Activated T-helper 1 cell treated with anti-CD3 and anti-CD28 coated beads, Interleukin-12 subunit alpha, Interleukin-12 subunit beta, Interleukin-2, Interleukin-4 antibody, amounts not matched to agents 30 ng/mL and 10 ng/mL and 1 ng/mL, durations not matched to agents 14 hours and 24 hours and 36 hours (primary cell): ENCODE measurements at places on chromosomes 7 and 10. TPM values are rescaled to one million over a fixed set of nuclear protein-coding genes. Genes with fewer than 3 reads are reported as not detected.

DNA sequence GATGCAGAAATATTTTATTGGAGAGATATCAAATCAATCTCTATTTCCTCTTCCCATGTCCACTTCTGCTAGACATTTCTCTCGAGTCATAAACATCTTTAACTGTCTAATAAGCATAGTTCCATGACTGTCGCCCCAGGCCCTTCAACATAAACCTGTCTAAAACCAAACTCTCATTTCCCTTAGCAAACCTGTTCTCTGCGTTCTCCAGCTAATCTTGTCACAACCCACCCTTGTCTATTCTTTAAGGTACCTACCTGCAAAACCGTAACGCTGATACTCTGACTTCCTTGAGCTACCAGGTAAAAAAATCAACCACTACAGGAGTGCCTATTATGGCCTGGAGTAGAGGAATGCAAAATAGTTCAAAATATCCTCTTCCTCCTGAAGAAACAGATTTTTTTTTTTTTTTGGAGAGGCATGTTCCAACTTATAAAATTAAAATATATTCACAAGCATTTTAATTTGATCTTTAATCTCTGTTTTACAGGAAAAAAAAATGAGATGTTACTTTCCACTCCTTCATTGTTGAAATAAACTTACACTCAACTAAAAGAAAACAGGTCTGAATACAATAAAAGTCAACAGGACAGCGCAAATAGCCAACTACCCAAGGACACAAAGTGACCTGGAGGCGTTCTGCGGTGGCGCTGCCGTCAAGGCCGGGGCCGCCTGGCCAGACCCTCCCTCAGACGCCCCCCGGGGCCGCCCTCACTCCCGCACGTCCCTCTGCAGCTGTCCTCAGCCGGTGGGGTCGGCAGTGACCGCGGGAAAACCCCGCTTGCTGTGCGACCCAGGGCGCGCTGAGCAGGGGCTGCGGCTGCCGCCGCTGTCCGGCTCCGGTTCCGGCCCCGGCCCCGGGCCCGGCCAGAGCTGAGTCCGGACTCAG lies 765 bp downstream of the SLC25A40 start:
- H3K36me3 ChIP-seq, result peaks cover 47% of the 10 kb centered on the region
- H3K27ac ChIP-seq, result peak overlapping the region; percentile 19
- H3K4me1 ChIP-seq, result peaks cover 49% of the 10 kb centered on the region
- DNase-seq, result peak; percentile 14

GRCh38 chr7:95220328-95220727 lies 104.0 kb downstream of the PON1 start:
- H3K27me3 ChIP-seq, result no peaks in the 10 kb centered on the region
- no peaks in the 10 kb centered on the region for H3K4me1 ChIP-seq
- no peak for DNase-seq
- H3K36me3 ChIP-seq, result no peaks in the 10 kb centered on the region

- no peaks in the 10 kb centered on the region for H3K27me3 ChIP-seq
- no peak overlapping the region for H3K4me3 ChIP-seq
- DNase-seq, result no peak
- H3K27ac ChIP-seq, result no peak overlapping the region
- H3K36me3 ChIP-seq, result no peaks in the 10 kb centered on the region
Observed at GRCh38 chr10:120286280-120286679, 170.7 kb upstream of the PLPP4 start.

GRCh38 chr7:148919859-148920258 lies 35.8 kb upstream of the EZH2 start:
- peaks cover 37% of the 10 kb centered on the region for H3K4me1 ChIP-seq
- H3K27ac ChIP-seq, result no peak overlapping the region
- no peak overlapping the region for H3K4me3 ChIP-seq
- DNase-seq, result no peak
- peaks cover 2% of the 10 kb centered on the region for H3K27me3 ChIP-seq

DNA sequence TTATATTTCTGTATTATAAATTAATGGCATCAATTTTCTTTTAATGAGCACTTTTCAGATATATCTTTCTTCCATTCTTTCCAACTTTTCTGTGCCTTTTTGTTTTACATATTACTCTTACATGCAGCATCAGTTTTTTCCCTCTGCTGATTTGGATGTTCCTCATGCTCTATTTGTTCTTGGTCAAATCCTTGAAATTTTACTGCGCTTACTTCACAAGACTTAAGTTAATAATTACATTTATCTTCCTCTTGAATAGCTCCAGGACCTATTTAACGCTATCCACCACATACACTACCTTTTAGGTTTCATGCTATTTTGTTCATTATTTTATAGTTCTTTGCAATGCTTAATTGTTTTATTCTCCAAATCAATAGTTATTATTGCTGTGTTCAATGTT lies 97.6 kb upstream of the CTTNBP2 start:
- DNase-seq, result no peak
- H3K27me3 ChIP-seq, result no peaks in the 10 kb centered on the region
- H3K4me3 ChIP-seq, result no peak overlapping the region
- no peaks in the 10 kb centered on the region for H3K4me1 ChIP-seq

DNA sequence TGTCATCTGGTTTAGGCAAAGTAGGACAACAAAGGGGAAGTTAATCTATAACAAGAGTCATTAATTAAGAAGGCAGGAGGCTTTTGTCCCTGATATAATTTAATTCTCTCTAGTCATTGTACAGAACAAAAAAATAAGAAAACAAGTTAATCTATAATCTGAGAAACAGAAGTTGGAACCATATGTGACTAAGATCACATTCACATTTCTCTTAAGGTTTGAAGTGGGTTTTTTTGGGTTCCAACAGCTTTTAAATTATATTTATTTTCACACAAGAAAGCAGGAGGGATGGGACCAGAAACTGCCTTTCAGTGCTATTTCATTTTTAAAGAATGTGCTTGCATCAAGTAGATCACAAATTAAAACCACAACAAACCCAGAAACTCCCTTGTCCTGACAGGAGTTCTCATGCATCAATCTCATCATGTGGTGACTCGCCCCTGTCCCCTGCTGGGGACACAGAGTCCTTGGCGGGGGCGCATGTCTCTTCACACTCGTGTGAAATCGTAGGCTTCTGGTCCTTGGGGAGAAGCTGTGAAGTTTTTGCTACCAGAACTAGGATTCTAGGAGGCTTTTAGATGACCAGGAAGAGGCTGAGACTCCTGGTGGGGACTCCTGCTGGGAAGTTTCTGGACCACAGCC lies 10.1 kb upstream of the OPN4 start:
- H3K4me3 ChIP-seq, result no peak overlapping the region
- peaks cover 15% of the 10 kb centered on the region for H3K27me3 ChIP-seq
- peaks cover 11% of the 10 kb centered on the region for H3K4me1 ChIP-seq

GRCh38 chr10:63515002-63515763 lies 6.0 kb upstream of the REEP3 start:
- H3K27ac ChIP-seq, result peak overlapping the region; percentile 80
- peaks cover 19% of the 10 kb centered on the region for H3K36me3 ChIP-seq
- H3K4me3 ChIP-seq, result peak overlapping the region; percentile 24
- DNase-seq, result no peak
- no peaks in the 10 kb centered on the region for H3K27me3 ChIP-seq

The SFRP4 gene
- total RNA-seq, result not detected in 2 replicates

DNA sequence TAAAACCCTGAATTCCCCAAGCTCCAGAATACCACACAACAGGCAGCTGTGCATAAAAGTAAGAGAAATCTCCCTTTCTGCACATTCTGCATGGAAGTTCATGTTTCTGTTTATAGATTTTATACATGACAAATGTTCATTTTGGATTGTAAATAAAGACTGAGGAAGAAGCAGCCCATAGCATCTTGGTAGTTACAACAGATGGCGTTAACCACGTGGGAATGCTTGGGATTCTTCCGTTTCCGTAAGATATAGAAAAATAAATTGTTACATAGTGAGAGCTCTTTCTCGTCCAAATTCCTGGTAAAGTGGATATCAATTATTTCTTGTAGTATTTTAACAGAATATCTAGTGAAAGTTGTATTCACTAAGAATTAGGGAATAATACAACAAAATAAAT lies 1016.5 kb downstream of the GRM8 start:
- H3K4me3 ChIP-seq, result no peak overlapping the region
- no peak for DNase-seq
- no peak overlapping the region for H3K27ac ChIP-seq
- H3K27me3 ChIP-seq, result no peaks in the 10 kb centered on the region

The ADRB1 gene
- total RNA-seq, result not detected in 2 replicates

DNA sequence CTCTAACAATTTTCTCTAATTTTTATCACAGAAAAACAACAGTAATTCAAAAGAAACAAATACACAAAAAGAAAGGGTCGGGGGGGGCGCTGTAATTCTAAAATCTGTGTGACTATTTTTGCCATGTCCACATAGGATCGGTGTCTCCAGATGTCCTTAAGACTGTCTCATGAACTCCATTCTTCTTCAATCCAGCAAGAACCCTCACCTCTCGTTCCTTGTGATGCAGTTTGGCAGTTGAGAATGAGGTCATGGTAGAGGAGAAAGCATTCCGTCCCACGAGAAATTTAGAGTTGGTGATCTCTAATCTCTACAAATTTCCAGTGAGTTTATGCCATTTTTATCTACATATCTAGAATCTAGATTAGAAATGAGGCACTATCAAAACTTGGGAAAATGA lies 394.7 kb downstream of the TFEC start:
- H3K27ac ChIP-seq, result no peak overlapping the region
- DNase-seq, result no peak
- H3K36me3 ChIP-seq, result no peaks in the 10 kb centered on the region
- H3K4me1 ChIP-seq, result no peaks in the 10 kb centered on the region

- H3K27ac ChIP-seq, result no peak overlapping the region
- no peak overlapping the region for H3K4me3 ChIP-seq
- no peak for DNase-seq
- no peaks in the 10 kb centered on the region for H3K36me3 ChIP-seq
- no peaks in the 10 kb centered on the region for H3K4me1 ChIP-seq
- H3K27me3 ChIP-seq, result no peaks in the 10 kb centered on the region
Observed at GRCh38 chr7:51228386-51228958, 88.1 kb downstream of the COBL start.

GRCh38 chr7:144730224-144730623 lies 105.6 kb downstream of the TPK1 start:
- H3K4me3 ChIP-seq, result no peak overlapping the region
- H3K27ac ChIP-seq, result no peak overlapping the region
- DNase-seq, result no peak
- no peaks in the 10 kb centered on the region for H3K27me3 ChIP-seq
- H3K36me3 ChIP-seq, result no peaks in the 10 kb centered on the region

DNA sequence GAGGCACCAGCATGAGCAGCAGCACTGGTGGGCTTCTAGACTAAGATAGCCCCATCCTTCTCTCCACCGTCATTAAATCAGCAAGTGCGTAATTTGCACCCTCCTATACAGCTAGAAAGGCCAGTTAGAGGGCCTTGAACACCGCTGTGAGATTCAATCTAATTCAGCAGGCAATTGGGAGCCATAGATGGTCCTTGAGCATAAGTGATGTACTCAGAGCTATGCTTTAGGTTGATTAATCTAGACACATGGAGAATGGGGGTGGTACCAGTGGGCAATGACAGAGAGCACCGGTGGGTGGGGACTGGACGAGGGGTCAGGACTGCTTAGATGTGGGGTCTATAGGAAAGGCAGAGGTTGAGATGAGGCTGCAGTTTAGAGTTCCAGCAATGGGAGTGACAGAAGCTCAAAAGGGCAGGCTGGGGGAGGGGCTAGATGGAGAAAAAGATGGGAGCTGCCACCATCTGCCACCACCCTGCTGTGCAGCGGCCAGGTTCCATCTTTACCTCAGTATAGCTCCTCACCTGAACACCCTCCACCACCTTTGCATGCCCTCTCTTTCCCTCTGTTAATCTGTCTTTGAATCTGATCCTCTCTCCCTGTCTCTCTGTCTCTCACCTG lies 87.3 kb downstream of the C10orf105 start:
- no peak overlapping the region for H3K27ac ChIP-seq
- no peak overlapping the region for H3K4me3 ChIP-seq

DNA sequence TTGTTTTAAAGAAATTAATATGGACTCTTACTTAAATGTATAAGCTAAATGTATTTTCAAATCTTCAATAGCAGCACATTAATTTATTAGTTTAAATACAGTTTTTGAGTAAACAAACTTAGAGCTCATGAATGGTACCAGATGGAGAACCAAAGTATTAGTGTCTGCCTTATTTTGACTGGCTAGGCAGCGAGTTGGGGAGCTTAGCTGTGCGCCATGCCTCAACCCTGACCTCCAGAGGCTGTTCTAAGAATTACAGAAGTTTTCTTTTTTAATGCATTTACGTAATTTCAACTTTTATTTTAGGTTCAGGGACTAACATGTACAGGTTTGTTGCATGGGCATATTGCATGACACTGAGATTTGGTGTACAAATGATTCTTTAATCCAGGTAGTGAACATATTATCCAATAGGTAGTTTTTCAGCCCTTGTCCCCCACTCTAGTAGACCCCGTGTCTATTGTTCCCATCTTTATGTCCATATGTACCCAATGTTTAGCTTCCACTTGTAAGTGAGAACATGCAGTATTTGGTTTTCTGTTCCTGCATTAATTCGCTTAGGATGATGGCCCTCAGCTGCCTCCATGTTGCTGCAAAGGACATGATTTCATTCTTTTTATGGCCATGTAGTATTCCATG lies 166.8 kb downstream of the IQUB start:
- H3K4me3 ChIP-seq, result no peak overlapping the region
- DNase-seq, result no peak
- H3K27ac ChIP-seq, result no peak overlapping the region
- H3K27me3 ChIP-seq, result no peaks in the 10 kb centered on the region
- no peaks in the 10 kb centered on the region for H3K36me3 ChIP-seq

The FLNC gene
- total RNA-seq, result 0.03 and 0.07 TPM in 2 replicates

The TMEM130 gene
- total RNA-seq, result 0.29 and 0.42 TPM in 2 replicates

The OPALIN gene
- not detected in 2 replicates for total RNA-seq

- no peaks in the 10 kb centered on the region for H3K36me3 ChIP-seq
- peaks cover 10% of the 10 kb centered on the region for H3K4me1 ChIP-seq
- no peak overlapping the region for H3K4me3 ChIP-seq
Observed at GRCh38 chr10:103709341-103709920, 145.9 kb downstream of the SH3PXD2A start.

DNA sequence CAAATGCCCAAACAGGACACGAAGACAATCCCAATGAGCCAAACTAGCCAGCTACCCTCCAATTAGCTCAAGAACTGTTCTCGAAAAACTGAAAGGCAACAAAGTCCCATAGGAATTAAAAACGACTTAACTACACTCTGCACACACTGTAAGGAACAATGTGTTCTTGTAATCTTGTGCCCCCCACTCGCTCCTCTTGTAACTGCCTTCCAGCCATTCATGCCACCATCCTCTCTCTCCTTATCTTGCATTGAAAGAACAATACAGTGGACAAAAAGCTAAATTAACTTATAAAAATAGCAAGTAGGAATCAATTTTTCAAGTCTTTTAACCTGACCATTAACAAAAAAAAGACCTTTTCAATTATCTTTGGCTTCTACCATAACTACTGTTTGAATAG lies 2.9 kb downstream of the CYTH3 start:
- no peaks in the 10 kb centered on the region for H3K36me3 ChIP-seq
- H3K27me3 ChIP-seq, result peaks cover 64% of the 10 kb centered on the region
- no peak for DNase-seq

- peaks cover 48% of the 10 kb centered on the region for H3K36me3 ChIP-seq
- H3K27me3 ChIP-seq, result no peaks in the 10 kb centered on the region
- peak; percentile 49 for DNase-seq
- peak overlapping the region; percentile 49 for H3K4me3 ChIP-seq
- H3K4me1 ChIP-seq, result peaks cover 51% of the 10 kb centered on the region
Observed at GRCh38 chr10:16787361-16787791, 29.8 kb downstream of the RSU1 start.

GRCh38 chr7:16114071-16114470 lies 307.3 kb downstream of the CRPPA start:
- no peaks in the 10 kb centered on the region for H3K36me3 ChIP-seq
- H3K27me3 ChIP-seq, result peaks cover 2% of the 10 kb centered on the region
